ENCODE measurements at places on chromosomes 7 and 10.

GRCh38 chr7:36651404-36651803 is 72.9 kb downstream of the AOAH start:
- DNase-seq, result no peak

DNA sequence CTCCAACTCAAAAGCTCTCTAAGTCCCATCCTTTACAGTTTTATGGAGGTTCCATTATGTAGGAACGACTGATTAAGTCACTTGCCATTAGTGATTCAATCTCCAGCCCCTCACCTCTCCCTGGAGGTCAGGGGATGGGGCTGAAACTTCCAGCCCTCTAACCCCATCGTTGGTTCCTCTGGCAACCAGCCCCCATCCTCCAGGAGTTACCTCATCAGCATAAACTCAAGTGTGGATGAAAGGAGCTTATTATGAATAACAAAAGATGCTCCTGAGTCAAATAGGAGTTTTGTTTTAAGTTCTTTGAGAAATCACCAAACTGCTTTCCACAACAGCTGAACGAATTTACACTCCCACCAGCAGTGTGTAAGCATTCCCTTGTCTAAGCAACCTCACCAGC is 494.3 kb upstream of the AUTS2 start:
- DNase-seq, result no peak

- no peak for DNase-seq
Observed at GRCh38 chr7:76257973-76258372, 44.5 kb upstream of the HSPB1 start.

DNA sequence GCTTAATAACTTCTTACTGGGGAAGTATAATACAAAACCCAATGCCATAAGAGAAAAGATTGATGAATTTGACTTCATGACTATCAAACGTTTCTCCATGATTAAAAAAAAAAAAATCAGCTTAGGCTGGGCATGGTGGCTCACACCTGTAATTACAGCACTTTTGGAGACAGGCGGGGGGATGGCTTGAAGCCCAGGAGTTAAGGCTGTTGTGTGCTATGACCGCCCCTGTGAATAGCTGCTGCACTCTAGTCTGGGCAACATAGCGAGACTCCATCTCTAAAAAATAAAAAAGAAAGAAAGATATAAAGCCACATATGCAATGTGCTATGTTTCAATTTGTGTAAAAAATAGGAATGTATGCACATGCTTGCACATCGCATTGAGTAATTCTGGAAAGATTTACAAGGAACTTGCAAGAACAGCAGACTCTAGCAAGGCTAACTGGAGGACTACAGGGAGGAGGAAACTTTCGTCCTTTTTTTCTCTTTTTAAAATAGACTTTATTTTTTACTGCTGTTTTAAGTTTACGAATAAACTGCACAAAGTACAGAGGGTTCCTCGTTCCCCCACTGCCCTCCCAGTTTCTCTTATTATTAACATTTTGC is 10.3 kb upstream of the RARRES2 start:
- DNase-seq, result no peak

GRCh38 chr10:131561897-131562296 is 250.4 kb upstream of the TCERG1L start:
- no peak for DNase-seq

DNA sequence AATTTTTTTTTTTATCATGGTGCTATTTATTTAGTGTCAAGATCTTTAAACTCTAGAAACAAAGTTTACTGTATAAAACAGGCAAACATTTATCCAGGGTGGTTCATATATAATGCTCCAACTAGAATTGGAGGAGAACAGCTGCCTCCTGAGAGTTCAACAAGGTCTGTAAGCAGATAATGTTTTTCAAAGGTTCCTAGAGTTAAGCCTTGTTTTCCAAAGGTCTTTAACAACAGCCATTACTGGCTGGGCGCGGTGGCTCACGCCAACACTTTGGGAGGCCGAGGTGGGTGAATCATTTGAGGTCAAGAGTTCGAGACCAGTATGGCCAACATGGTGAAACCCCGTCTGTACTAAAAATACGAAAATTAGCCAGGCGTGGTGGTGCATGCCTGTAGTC is 316.7 kb downstream of the CCDC3 start:
- DNase-seq, result no peak

- DNase-seq, result peak; percentile 46
Observed at GRCh38 chr7:158858592-158859503, 2.5 kb downstream of the DYNC2I1 start.

DNA sequence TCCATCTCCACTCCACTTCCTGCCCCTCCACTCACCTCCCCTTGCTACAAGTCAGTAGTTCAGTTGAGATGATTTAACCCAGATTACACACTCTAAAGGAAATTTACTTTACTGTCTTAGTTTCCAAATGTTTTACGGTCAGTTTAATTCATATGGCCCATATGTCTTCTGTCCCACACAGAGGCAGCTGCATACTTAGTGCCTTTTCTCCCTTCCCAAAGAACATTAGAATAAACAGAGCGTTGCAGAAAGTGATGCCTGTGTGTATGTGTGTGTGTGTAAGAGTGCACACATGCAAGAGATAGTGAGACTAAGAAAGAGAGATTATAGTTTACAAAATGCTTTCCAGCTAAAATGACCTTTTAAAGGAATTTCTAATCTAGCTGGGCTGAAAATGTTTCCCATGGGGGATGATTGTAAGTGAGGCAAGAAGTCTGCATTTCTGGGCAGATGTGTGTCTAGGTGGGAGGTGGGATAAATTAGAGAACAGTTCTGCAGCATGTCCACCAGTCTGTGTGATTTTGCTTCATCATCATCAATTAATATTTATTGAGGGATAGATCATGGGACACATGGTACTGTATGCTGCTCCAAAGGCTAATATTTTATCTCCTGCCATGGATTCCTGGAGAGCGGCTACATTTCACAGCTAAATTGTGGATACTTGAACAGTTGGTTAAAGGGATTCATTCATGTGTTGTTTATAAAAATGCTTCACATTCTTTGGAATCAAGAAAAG is 81.5 kb downstream of the NXPH1 start:
- DNase-seq, result no peak

- DNase-seq, result no peak
Observed at GRCh38 chr7:139651308-139651707, 126.5 kb downstream of the HIPK2 start.

DNA sequence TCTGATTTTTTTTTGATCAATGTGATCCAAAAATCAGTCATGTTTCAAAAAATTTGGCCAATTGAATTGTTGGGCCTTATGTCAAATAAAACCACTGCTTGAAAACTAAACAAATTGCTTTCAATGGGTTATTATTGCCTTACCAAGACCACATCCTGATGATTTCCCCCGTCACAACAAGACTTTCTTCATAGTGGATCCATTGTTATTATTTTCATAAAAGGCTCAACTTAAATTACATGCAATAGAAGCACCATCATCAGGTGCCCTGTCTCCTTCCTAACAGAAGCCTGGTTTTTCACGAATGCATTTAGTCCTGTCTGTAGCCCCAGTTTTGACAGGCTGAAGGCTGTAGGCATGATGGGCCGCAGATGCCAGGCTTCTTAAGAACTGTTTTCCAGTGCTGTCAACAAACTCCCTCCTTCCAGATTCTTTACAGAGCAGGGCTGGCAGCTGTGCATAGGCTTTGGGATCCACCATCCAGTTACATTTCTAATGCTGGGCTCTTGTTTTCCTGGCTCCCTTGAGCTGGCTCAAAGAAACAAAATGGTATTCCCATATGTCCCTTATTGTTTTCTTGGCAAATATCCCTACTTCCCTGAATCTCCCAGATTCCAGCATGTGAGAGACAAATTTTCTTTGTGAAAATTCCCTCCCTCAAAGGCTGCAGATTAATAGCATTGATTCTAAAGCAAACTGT is 302.0 kb downstream of the TWIST1 start:
- DNase-seq, result no peak

DNA sequence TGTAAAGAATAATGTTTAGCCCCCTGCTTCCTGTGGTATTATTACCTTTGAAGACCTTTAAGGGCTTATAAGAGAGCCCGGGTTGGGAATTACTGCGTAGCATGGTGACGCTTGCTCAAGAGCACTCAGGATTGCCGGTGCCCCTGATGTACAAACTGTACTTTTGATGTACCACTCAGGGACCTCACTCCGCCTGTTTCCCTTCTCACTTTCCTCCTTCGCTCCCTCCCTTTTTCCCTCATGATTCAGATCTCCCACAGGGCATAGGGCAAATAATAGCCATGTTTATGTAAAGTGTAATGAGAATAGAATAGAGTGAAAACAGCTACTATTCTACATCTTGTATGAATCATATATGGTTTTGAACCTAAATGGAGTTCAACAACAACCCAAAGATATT is 77.8 kb upstream of the PDCD4 start:
- no peak for DNase-seq

DNA sequence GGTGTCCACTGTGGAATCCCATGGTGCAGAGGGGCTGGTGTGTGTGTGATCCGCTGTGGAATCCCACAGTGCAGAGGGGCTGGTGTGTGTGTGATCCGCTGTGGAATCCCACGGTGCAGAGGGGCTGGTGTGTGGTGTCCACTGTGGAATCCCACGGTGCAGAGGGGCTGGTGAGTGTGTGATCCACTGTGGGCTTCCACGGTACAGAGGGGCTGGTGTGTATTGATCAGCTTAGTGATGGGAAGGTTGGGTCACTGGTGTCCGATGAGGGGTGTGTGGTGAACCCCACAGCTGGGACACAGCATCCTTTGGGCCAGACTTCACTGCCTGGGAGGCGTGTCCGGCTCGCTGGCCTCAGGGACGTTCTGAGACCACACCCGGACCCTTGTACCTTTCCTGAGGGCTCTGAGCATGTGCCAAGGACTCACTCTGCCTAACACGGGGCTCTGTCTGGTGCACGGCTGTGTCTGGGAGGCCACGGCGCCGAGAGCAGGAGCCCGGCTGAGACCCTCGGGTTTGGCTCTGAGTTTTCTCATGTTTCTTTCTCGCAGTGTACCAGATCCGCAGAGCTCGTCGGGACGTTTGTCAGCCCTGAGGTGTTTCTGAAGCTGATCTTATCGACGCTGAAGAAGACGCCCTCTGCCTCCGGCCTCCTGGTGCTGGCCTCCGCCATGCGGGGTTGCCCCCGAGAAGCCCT is 29.3 kb upstream of the PRKAR1B start:
- no peak for DNase-seq

- no peak for DNase-seq
Observed at GRCh38 chr7:106515321-106515720, 145.6 kb downstream of the CCDC71L start.

GRCh38 chr7:123677061-123677715 is 21.5 kb downstream of the LMOD2 start:
- no peak for DNase-seq

- DNase-seq, result peak; percentile 60
Observed at GRCh38 chr7:152351168-152351567, 84.6 kb downstream of the KMT2C start.

GRCh38 chr7:92622030-92622429 is 31.8 kb upstream of the FAM133B start:
- DNase-seq, result peak; percentile 58

GRCh38 chr10:70109064-70109729 is 23.4 kb downstream of the AIFM2 start:
- DNase-seq, result no peak

- DNase-seq, result peak; percentile 37
Observed at GRCh38 chr10:72285972-72286521, 12.3 kb downstream of the DDIT4 start.

- DNase-seq, result peak; percentile 54
Observed at GRCh38 chr10:110212119-110213006, 5.0 kb downstream of the MXI1 start.

DNA sequence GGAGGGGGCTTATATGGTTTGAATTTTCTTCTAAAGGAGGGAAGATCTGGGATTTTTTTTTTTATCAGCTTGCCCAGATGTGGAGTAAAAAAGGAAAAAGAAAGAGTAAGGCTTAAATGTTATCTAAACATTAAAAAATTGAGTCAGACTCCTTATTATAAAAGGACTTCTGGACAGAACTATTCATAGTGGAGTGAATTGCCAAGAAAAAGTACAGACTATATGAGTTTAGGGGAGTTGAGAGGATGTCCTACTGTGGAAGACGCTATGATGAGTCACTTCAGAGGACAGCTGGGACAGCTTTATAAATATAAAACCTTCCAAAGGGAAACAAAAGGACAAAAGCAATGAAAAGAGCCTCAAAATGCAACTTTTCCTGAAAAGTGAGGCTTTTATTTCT is 73.0 kb downstream of the TFPI2 start:
- DNase-seq, result no peak

DNA sequence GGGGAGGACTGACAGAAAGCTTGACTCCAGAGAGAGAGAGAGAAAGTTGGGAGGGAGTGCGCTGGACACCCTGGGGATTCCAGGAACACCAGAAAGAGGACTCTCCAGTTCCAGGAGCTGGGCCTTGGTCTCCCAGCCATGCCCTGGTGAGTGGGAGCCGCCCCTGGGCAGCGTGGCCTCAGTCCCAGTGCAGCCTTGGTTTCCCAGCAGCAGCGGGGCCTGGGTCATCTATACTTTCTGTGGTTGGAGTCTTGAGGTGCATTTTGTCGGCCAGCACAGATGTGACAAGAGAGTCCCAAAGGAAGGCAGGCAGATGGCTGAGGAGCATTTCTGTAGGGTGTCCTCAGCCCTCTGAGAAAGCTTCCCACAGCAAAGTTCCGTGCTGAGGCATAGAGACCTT is 334.7 kb upstream of the ZNF32 start:
- no peak for DNase-seq

- no peak for DNase-seq
Observed at GRCh38 chr10:3053155-3053554, 14.2 kb upstream of the PFKP start.

DNA sequence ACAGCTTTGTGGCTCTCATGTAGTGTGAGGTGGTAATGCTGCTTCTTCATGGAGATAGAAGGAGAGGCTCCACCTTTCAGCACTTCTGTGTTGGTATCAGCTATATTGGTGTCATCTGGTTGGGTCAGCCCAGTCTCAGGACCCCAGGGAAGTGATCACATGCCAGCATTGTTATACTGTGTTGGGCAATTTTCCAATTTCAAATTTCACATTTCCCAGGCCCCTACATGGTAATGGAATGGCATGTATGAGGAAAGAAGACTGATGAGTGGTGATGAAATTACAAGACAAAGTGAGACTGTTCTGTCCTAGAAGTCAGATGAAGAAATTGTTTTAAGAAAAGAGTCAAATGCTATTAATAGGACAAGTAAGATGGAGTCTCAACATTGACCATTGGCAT is 3.7 kb upstream of the AKR1C3 start:
- no peak for DNase-seq

GRCh38 chr7:114843102-114843501 is 78.8 kb upstream of the MDFIC start:
- no peak for DNase-seq

DNA sequence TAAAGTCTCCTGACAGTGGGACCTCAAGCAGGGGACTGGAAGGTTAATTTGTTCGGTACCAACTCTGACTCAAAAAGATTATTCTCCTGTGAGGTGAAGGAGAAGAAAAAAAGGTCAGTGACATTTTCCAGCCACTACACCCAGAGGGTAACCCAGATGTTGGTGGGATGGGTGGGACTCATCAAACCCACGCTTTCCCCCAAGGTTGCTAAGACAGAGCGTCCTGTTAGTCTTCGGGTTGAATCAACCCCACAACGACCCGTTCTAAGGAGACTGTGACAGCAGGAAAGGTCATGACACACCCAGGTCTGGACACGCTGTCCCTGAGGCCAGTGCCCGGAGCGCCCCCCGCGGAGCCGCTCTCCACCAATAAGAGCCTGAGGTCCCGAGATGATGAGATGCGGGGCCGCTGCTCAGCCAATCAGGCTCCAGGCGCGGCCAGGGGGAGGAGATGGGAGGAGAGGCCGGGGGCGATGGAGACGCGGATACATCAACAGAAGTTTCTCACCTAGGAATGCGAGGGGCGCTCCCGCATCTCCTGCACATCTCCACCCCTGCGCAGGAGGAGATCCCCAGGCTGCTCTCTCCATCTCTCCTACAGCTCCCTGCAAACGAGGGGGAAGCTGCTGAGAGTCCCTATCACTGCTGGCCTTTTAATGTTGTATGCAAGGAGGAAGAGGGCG is at the start of gene WNT16:
Gene WNT16, plus strand, starts transcription at position 493 of the 683 bp plus-strand sequence. CDS start 293 bp downstream, outside the sequence.
- no peak for DNase-seq

Data from Karpas-422 (cell line).